ENCODE measurements at places on chromosomes 1 and 21.

- DNase-seq = no peak
Observed at GRCh38 chr1:37724575-37724974, 32.3 kb downstream of the CDCA8 start.

- no peak for DNase-seq
Observed at GRCh38 chr1:117641536-117641935, 35.7 kb downstream of the TENT5C start.

DNA sequence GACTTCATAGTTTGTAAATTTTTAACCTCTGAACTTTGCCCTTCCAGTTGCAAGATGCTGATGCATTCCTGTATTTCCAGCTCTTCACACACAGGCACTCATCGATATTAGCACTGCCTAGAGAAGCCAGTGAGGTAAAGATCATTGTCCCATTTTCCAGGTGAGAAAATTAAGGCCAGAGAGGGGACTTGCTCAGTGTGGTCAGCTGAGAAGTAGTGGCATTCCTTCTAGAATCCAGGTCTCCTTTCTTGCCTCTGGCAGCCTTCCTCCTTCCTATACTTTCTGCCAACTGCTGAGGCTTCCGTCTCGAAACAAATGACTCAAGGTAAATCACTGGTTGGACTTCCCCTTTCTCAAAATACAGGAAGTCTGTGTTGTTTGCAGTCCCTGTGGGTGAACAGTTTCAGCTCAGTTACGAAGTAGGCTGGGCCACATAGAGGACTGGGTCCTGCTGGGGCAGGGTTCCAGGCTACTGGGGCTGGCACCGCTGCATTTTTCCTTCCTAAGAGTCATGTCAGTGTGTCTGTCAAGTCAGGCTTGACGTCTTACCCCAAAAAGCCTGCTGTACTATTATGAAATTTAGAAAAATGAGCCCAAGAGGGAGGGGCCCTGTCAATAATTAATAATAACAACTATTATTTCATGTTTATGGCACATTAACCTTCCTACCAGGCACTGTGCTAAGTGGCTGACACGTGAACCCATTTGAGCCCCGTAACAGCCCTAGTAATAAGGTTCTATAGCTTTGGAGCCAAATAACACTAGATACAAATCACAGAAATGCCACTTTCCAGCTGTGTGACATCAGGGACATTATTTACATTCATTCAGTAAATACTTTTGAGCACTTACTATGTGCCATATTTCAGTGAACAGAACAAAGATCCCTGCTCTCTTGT lies 16.6 kb upstream of the RNF19B start:
- DNase-seq = peak; percentile 47

DNA sequence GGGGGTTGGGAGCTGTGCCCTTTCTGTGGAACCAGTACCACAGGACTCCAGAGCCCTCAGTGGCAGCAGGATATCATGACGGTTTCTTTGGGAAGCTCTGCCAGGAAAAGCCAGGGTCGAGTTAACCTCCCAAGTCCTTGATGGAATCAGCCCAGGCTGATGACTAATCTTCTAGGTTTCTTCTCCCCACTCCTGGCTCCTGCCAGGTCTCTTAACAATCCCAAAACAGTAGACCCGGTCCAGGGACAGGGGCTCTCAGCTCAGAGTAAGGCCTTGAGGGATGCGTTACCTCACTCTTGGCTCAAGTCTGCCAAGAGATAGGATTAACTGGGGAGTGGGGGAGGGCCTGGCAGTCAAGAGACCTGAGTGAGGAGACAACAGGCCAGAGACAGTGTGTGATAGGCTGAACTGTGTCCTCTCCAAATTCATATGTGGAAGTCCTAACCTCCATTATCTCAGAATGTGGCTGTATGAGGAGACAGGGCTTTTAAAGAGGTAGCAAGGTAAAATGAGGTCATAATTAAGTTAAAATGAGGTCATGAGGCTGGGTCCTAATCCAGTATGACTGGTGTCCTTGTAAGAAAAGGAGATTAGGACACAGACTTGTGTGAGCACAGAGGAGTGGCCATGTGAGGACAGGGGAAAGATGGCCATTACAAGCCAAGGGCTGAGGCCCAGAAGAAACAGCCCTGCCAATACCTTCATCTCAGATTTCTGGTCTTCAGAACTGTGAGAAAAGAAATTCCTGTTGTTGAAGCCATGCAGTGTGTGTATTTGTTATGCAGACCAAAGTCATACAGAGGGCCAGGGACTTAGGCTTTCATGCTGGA lies 95.0 kb downstream of the BEND5 start:
- DNase-seq = peak; percentile 12

- peak; percentile 61 for DNase-seq
Observed at GRCh38 chr1:112172294-112172882, 182.9 kb upstream of the KCND3 start.

GRCh38 chr1:70411360-70411844 lies 334 bp downstream of the CTH start:
- peak; percentile 69 for DNase-seq

- DNase-seq = peak; percentile 82
Observed at GRCh38 chr1:87329051-87329525, 408 bp downstream of the LMO4 start.

DNA sequence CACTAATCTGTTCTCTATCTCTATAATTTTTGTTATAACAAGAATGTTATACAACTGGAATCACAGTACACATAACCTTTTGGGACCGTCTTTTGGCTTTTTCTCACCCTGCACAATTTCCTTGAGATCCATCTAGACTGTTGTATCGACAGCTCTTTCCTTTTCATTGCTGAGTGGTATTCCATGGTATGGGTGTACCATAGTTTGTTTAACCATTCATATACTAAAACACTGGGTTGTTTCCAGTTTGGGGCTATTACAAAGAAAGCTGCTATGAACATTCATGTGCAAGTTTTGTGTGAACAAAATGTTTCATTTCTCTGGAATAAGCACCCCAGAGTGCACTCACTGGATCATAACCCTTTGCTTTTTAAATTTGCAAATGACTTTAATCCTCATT lies 15.4 kb upstream of the HCRTR1 start:
- DNase-seq = no peak

- no peak for DNase-seq
Observed at GRCh38 chr1:40803447-40803846, 19.9 kb downstream of the KCNQ4 start.

GRCh38 chr21:35377505-35378090 lies 328.5 kb upstream of the RUNX1 start:
- DNase-seq = no peak

DNA sequence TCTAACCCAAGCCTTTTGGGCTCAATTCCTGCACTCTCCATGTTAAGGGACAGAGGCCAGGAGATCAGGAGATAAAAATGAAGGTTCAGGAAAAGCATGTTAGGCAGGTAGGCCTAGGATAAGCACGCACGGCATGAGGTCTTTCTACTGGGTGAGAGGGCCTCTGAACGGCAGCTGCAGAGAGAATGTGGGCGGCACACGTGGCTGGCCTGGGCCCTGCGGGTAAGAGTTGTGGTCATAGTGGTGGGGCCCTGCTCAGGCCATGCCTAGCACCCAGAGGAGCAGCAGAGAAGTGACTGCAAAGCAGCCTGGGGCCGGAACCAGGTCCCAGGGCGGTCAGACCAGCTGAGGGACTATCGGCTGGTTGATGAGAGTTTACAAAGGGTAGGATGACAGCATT lies 7.5 kb upstream of the FOXO6 start:
- DNase-seq = peak; percentile 43

DNA sequence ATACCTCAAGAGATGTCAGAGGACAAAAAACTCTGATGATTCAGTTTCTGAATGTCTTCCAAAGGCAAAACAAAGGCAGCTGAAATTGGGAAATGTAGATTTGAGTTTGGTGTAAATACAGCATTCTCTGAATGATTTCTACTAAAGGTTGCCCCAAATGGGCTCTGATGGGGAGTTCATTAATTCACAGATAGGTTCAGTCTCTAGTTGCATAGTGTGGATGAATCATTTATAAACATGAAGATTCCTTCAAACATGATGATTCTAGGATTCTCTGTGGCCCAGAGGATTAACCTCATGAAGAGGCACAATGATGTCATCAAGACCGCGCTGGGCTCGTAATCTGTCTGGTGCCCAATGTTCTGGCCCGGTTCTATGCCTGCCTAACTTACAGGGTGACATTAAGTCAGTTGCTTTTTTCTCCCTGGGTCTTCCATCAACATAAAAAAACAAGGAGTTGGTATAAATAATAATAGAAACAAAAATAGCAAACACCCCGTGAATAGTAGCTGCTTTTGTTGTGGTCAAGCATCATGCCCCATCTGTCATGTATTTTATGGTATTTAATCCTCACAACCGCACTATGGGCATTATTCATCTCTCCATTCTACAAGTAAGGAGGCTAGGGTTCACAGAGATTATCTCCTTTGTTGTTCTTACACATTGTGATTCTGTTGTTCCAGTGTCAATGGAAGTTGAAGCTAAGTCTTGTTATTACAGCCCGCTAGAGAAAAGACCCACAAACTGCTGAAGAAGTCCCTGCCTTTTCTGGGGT lies 509.6 kb upstream of the USP24 start:
- peak; percentile 85 for DNase-seq

- no peak for DNase-seq
Observed at GRCh38 chr1:181969902-181970301, 91.6 kb downstream of the ZNF648 start.

DNA sequence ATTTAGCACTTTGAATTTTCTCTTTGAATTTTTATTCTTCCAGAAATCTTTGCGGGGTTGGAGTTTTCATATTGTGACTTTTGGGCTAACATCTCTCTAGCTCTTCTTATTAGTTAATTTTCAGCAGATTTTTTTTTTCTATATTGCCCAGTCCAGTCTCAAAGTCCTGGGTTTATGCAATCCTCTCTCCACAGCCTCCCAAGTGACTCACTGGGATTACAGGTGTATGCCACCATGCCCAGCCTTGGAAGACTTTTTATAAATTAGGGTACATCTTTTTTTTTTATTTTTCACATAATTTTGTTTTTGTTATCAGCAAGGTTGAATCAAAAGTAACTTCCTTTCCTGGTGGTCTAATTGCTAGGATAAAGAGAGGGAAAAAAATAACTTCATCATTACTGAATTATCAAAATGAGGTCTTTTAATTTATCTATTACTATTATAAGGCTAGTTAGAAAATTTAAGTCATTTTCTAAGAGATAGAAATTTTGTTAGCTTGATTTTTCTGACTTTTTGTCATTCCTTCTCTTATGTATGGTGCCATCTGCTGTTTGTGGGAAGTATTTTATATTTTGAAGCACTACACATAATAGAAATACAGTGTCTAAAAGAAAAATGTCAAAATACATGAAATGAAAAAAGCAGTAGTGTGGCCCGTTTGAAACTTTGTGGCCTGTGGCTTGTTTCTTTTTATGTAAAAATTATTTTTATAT lies 273.4 kb upstream of the CACYBP start:
- peak; percentile 82 for DNase-seq

DNA sequence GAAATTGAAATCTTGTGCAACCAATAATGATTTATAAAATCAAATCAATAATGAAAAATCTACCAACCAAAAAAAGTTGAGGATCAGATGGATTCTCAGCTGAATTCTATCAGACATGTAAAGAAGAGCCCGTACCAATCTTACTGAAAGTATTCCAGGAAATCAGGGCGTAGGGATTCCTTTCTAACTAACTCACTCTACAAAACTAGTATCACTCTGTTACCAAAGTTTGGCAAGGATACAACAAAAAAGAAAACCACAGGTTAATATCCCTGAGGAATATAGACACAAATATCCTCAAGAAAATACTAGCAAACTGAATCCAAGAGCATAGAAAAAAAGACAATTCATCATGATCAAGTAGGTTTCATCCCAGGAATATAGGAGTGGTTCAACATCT lies 52.8 kb upstream of the ADGRL4 start:
- no peak for DNase-seq

GRCh38 chr1:37174341-37174740 lies 140.0 kb upstream of the GRIK3 start:
- no peak for DNase-seq

All from adipocyte (in vitro differentiated cells).